ENCODE measurements at places on chromosomes 4 and X. TPM values are rescaled to one million over a fixed set of nuclear protein-coding genes. Genes with fewer than 3 reads are reported as not detected.

DNA sequence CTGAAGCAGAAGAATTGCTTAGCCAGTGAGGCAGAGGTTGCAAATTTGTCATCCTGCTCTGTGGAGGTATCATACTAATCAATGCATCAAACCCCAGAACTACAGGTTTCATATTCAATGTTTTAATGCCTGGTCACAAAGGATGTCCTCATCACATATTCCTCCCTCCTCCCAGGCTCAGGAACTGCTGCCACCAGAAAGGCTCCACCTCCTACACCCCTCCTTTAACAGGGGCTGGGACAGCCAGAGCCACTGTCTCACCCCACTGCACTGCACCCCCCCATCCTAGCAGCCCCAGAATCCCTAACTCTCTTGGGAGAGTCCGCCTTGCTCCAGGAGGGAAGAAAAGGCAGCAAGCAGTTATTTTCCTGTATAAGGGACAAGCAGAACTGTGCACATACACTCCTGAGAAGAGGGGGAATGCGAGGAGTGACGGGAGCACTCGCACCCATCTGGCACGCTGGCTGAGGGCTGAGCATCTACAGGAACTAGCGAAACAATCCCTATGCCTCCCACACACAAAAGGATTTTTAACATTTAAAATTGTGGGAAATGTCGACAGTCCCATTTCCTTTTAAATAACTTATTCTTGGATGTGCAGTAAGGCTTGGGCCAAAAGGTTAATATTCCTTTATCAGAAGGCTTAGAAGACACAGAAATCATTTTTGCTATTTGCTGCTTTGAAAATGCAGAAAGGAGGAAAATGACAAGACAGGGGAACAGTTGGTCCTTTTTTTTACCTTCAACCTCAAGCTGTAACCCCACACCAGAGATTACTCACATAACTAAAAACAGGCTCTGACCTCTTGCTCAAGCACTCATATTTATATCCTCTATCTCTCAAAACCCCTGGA is 27.8 kb downstream of the CD99L2 start:
- no peak overlapping the region for H3K27ac ChIP-seq
- DNase-seq = no peak
- peaks cover 50% of the 10 kb centered on the region for H3K4me1 ChIP-seq
- H3K4me3 ChIP-seq = no peak overlapping the region

GRCh38 chr4:121155893-121156292 is 8.2 kb downstream of the TNIP3 start:
- no peak for DNase-seq
- H3K36me3 ChIP-seq = peaks cover 7% of the 10 kb centered on the region
- H3K27ac ChIP-seq = no peak overlapping the region
- H3K27me3 ChIP-seq = no peaks in the 10 kb centered on the region
- H3K4me1 ChIP-seq = peaks cover 56% of the 10 kb centered on the region

MMRN1 gene
- total RNA-seq = not detected

GASK1B gene
- not detected for total RNA-seq

CNKSR2 gene
- 9.4 TPM for total RNA-seq
